A549 treated with Hydrocortisone at 1 μM for 4 hours (cell line): ENCODE measurements at places on chromosomes 11 and 22. TPM values are rescaled to one million over a fixed set of nuclear protein-coding genes. Genes with fewer than 3 reads are reported as not detected.

Gene SLC1A2
- 0.01 to 0.14 TPM (median 0.06 TPM) in 5 replicates for total RNA-seq

Gene TBX1
- 2.7 to 4.7 TPM (median 4.0 TPM) in 5 replicates for total RNA-seq

Gene OR4D5
- total RNA-seq: not detected in 5 replicates

Gene DLG2
- 0.14 to 0.23 TPM (median 0.20 TPM) in 5 replicates for total RNA-seq

Gene ZNF215
- total RNA-seq: 0.78 to 1.0 TPM (median 0.85 TPM) in 5 replicates

Gene WBP2NL
- 0.08 to 0.24 TPM (median 0.10 TPM) in 4 of 5 replicates, not detected in the other for total RNA-seq

Gene PLAAT5
- not detected in 5 replicates for total RNA-seq

Gene MYO7A
- 1.2 to 1.4 TPM (median 1.3 TPM) in 5 replicates for total RNA-seq

Gene CDKN1C
- total RNA-seq: 7.0 to 10.9 TPM (median 7.9 TPM) in 5 replicates

Gene SLC17A6
- not detected in 5 replicates for total RNA-seq

Gene SCN2B
- total RNA-seq: not detected in 5 replicates

Gene DDIAS
- total RNA-seq: 14.1 to 17.8 TPM (median 16.8 TPM) in 5 replicates

Gene LRRN4CL
- total RNA-seq: 0.07 to 0.13 TPM (median 0.11 TPM) in 4 of 5 replicates, not detected in the other

Gene PGA4
- 0.18 TPM in 1 of 5 replicates, not detected in the others for total RNA-seq

Gene KCNC1
- 0.05 to 0.16 TPM (median 0.06 TPM) in 5 replicates for total RNA-seq

Gene PGM2L1
- 10.6 to 21.5 TPM (median 16.2 TPM) in 5 replicates for total RNA-seq

Gene DKK3
- total RNA-seq: 16.5 to 24.1 TPM (median 20.1 TPM) in 5 replicates

Gene BIK
- total RNA-seq: 1.5 to 2.6 TPM (median 1.9 TPM) in 5 replicates

Gene PSMC3
- total RNA-seq: 185 to 242 TPM (median 190 TPM) in 5 replicates

Gene MRGPRX3
- total RNA-seq: 0.09 TPM in 1 of 5 replicates, not detected in the others

Gene CAPN5
- 7.1 to 8.7 TPM (median 8.0 TPM) in 5 replicates for total RNA-seq

Gene ACAD8
- 8.3 to 10.2 TPM (median 9.4 TPM) in 5 replicates for total RNA-seq

Gene MOV10L1
- 0.03 TPM in 1 of 5 replicates, not detected in the others for total RNA-seq

Gene LRRC56
- total RNA-seq: 0.71 to 0.86 TPM (median 0.81 TPM) in 5 replicates

Gene PEX26
- total RNA-seq: 9.1 to 11.3 TPM (median 10.5 TPM) in 5 replicates

Gene ASCL2
- not detected in 5 replicates for total RNA-seq

Gene ACTN3
- 0.06 TPM in 2 of 5 replicates, not detected in the others for total RNA-seq

Gene OLFML1
- total RNA-seq: 0.13 TPM in 1 of 5 replicates, not detected in the others

Gene MS4A8
- total RNA-seq: not detected in 5 replicates

Gene RHOD
- total RNA-seq: 33.3 to 54.8 TPM (median 44.0 TPM) in 5 replicates

Gene KRTAP5-10
- total RNA-seq: not detected in 5 replicates

Gene OR51B5
- total RNA-seq: not detected in 5 replicates

Gene LRRC4C
- not detected in 5 replicates for total RNA-seq

Gene PHF21B
- total RNA-seq: 0.66 to 1.2 TPM (median 0.93 TPM) in 5 replicates

Gene CLDN5
- total RNA-seq: not detected in 5 replicates

Gene OR10G7
- total RNA-seq: not detected in 5 replicates

Gene OR52N2
- total RNA-seq: not detected in 5 replicates

Gene CARD18
- not detected in 5 replicates for total RNA-seq

Gene RAPSN
- total RNA-seq: 0.09 to 0.24 TPM (median 0.18 TPM) in 4 of 5 replicates, not detected in the other

Gene P2RY6
- total RNA-seq: 4.1 to 8.1 TPM (median 6.4 TPM) in 5 replicates

Gene GAL3ST3
- total RNA-seq: not detected in 5 replicates

Gene SCGB1D2
- total RNA-seq: 0.28 TPM in 1 of 5 replicates, not detected in the others

Gene NAALAD2
- total RNA-seq: 0.03 TPM in 1 of 5 replicates, not detected in the others

Gene OR4B1
- total RNA-seq: not detected in 5 replicates

Gene FAM83F
- not detected in 5 replicates for total RNA-seq

Gene GSTT2B
- total RNA-seq: 0.22 to 0.36 TPM (median 0.33 TPM) in 5 replicates

Gene OR51B2
- total RNA-seq: not detected in 5 replicates

Gene OR5P2
- total RNA-seq: not detected in 5 replicates

Gene RFPL3
- not detected in 5 replicates for total RNA-seq

Gene TRIM51
- not detected in 5 replicates for total RNA-seq

Gene OR2AG2
- 0.07 to 0.20 TPM in 2 of 5 replicates, not detected in the others for total RNA-seq

Gene TMEM121B
- 0.10 to 0.20 TPM (median 0.14 TPM) in 5 replicates for total RNA-seq

Gene MAP6
- total RNA-seq: 1.1 to 2.1 TPM (median 2.1 TPM) in 5 replicates

Gene WT1
- total RNA-seq: 4.8 to 5.7 TPM (median 5.4 TPM) in 5 replicates
